ENCODE measurements at places on chromosomes 3 and 15. TPM values are rescaled to one million over a fixed set of nuclear protein-coding genes. Genes with fewer than 3 reads are reported as not detected.

DNA sequence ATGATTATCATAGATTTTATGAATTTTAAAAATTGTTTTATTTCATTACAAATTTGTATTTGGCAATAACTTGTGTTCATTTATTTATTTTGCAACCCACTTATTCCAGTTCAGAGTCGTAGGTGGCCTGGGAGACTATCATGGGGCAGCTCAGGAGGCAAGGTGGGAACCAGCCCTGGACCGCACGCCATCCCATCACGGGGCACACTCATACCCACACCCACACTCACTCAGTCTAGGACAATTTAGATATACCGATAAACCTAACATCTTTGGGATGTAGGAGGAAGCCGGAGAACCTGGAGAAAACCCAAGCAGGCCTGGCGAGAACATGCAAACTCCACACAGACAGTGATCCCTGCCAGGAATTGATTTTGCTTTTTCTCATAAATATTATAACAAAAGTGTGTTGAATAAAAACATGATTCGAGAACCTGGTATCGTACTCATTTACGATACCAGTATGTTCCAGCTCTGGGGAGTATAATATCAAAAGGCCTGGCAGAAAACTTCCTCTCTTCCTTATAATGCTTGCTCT lies 205.3 kb downstream of the NFKBIZ start:
- H3K4me1 ChIP-seq = no peaks in the 10 kb centered on the region
- H3K27me3 ChIP-seq = no peaks in the 10 kb centered on the region
- no peak overlapping the region for H3K27ac ChIP-seq
- no peak overlapping the region for H3K4me3 ChIP-seq
- no peak for DNase-seq

DNA sequence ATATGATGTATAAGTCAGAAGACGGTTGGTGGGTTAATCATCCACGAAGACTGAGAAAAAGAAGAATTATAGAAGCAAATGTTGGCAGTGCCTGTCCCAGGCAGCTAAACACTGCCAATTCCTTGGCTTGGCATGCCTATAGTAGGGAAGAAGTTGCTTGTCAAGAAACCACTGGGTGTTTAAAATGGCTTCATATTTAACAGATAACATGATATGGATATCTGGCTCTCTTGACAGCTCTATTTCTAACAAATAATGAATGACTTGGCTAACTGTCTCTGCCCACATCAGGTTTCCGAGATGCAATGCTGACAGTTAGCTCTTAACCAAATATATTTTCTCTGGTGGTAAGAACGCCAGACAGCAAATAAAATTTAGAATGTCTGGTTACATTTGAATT lies 341.7 kb upstream of the KCNMB2 start:
- H3K4me3 ChIP-seq = no peak overlapping the region
- peaks cover 4% of the 10 kb centered on the region for H3K4me1 ChIP-seq
- DNase-seq = no peak
- no peaks in the 10 kb centered on the region for H3K27me3 ChIP-seq
- no peaks in the 10 kb centered on the region for H3K36me3 ChIP-seq

CMTM8 gene
- 17.0 TPM for total RNA-seq

DNA sequence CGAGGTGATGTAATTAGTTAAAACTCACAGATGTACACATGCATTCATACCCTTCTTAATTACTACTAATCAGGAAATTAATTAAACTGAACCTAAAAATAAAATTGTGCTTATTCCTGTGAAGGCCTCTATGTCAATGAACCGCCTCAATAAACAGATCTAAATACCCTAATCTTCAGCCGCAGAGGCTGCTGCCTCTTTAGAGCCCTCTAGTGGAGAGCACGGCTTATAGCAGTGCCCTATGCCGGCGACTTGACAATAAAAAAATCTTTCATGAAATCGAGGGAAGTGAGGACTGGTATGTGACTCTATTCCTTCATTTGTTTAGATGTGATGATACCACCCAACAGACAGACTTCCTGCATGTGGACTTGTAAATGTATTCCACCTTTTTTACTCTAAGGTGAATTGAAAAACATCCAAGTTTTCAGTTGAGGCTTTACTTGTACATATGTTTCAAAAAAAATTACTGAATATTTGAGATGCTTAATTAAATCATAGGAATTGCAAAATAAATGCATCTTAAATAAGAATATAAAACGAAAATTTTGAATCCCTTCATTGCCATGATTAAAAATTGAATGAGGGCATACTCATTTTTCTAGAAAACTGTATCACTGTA lies 8.3 kb upstream of the EPHA3 start:
- H3K27ac ChIP-seq = no peak overlapping the region
- H3K4me1 ChIP-seq = no peaks in the 10 kb centered on the region
- no peak overlapping the region for H3K4me3 ChIP-seq
- H3K36me3 ChIP-seq = no peaks in the 10 kb centered on the region

DNA sequence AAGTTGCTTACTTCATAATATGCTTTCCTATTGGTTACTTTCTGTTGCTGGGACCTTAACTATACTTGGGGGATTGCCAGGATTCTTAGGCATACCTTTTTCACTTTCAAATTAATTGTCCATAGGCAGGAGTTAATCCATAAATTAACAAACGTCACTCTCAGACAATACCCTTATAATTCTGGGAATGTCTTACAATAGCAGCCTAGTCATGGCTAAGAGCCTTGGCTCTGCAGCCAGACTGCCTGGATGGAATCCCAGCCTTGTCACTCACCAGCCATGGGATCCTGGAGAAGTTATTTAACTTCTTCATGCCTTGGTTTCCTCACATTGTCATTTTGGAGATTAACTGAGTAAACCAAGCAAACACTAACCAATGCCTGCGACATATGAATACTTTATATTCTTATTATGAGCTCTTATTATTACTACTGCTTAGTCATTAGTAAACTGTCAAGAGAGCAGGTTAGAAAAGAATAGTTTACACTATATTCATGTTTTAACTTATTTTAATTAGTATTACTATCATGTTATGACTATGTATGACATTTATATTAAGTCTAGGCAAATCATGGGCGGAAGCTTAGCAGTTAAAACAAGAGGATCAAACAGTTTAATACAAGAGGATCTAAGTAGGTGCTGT lies 29.0 kb downstream of the GYG1 start:
- no peak for DNase-seq
- no peaks in the 10 kb centered on the region for H3K27me3 ChIP-seq
- H3K4me1 ChIP-seq = peaks cover 8% of the 10 kb centered on the region
- no peak overlapping the region for H3K4me3 ChIP-seq
- peaks cover 18% of the 10 kb centered on the region for H3K36me3 ChIP-seq
- peak overlapping the region; percentile 41 for H3K27ac ChIP-seq

Data from lung (tissue), 17 donors.